Kidney (tissue), 22 donors: ENCODE measurements at places on chromosomes 7 and 10.

DNA sequence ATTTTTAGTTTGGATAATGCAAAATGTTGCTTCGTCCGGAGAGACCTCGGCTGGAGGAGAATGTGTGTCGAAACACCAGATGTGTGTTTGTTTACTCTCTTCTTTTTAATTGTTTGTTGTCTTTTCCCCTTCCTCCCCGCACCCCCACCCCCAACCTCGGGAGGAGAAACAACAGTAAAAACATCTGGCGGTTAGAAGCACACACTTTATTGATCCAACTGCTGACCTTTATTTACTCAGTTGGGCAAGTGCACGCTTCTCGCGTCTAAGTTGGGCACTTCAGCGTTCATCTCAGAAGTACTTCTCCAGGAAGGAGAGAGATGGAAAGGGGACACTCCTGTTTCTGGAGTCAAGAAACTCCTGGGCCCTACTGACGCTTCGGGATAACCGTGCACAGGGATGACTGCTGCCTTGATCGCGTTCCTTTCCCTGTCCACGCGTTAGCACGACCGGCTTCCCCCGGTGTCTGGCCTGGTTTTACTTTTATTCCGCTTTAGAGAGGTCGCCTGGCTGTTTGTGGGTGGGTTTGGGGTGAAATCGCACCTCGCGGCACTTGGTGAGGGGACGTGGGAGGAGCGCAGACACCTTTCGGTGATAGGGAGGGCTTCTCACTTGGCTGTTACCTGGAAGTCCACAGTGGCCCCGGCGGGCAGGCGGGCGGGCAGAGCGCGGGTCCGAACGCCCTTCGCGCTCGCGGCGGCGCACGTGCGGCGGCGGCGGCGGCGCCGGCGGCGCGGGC lies 168.3 kb upstream of the PPP1R3A start:
- no peak overlapping the region for H3K27ac ChIP-seq
- no peaks in the 10 kb centered on the region for H3K4me1 ChIP-seq
- H3K36me3 ChIP-seq, result no peaks in the 10 kb centered on the region

DNA sequence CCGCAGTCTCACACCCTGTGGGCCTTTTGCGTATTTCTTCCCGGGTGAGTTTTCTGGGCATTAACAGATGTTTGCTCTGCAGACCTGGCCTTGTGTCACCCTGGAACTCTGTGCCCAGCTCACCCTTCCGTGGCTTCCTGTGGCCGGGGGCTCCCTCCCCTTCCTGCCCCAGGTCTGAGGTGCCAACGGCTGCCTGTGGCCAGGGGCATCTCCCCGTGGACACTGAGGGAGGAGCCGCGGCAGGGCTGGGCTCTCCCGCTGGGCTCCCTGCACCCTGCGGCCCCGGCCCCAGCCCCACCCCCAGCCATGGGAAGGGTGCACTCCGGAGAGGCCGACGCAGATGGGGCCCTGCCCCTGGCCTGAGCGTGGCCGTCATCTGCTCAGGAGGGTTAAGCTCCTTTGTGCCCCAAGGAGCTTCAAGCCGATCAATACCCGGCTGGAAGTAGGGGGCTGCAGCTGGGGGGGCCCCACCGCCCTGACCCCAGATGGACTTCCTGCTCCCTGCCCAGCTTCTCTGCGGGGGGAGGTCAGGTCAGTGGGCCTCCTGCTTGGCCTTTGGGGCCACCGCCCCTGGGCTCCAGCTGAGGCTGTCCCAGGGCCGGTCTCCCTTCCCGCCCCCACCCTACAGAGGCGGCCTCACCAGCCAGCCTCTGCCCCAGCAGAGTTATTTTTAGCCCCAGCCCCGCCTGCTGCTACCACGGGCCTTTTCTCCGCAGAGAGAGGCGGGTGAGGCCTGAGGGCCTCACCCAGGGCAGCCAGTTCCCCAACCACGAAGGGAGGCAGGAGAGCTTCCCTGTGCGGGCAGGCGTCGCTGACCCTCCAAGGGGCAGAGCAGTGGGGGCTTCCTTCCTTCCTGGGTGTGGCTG lies 24.2 kb downstream of the PWWP2B start:
- peaks cover 4% of the 10 kb centered on the region for H3K4me1 ChIP-seq
- no peak overlapping the region for H3K4me3 ChIP-seq
- H3K27me3 ChIP-seq, result no peaks in the 10 kb centered on the region
- H3K27ac ChIP-seq, result peak overlapping the region; percentile 72
- peaks cover 2% of the 10 kb centered on the region for H3K36me3 ChIP-seq
- DNase-seq, result no peak

- peaks cover 24% of the 10 kb centered on the region for H3K4me1 ChIP-seq
- DNase-seq, result no peak
- no peaks in the 10 kb centered on the region for H3K27me3 ChIP-seq
- no peak overlapping the region for H3K27ac ChIP-seq
Measured at GRCh38 chr7:137755846-137756651, 90.7 kb downstream of the DGKI start.

DNA sequence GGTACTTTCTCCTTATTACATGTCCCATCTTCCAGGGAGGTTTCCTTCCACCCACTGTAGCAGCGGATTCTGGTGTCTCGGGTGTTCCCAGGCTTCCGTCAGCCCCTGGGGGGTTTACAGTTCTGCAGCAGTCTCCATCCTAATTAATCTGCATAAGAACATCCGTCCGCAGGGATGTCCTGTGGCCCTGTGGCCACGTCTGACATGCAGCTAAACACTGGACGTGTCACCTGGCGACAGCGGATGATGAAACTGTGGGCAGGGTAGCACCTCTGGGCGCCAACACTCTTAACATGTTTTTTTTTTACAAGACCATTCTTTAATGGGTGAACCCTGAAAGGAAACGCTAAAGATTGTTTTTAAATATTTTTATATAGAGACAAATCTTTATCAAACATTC lies 58.2 kb downstream of the DIP2C start:
- no peak overlapping the region for H3K27ac ChIP-seq
- H3K4me3 ChIP-seq, result no peak overlapping the region
- no peaks in the 10 kb centered on the region for H3K36me3 ChIP-seq

DNA sequence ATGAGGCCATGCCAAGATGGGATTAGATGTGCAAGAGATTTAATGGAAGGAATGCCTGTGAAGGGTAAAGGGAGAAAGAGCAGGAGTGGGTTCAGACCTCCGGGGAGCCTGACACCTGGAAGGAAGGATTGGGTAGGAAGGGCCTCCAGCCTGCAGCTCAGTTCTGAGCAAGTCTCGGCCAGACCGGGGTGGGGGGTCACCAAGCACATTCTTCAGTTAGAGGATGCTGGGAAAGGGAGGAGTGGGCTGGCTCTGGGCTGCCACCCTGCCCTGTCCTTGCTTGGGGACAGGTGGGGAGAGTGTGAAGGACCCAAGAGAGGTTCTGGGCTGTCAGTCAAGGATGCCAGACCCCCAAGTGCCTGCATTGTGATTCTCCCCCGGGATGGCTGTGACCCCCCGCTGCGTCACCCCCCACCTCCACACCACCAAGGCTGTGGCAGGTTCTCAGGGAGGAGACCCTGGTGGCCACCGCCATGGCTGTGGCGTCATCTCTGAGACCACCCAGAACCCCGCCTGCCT lies 16.5 kb upstream of the PRKAG2 start:
- no peak overlapping the region for H3K4me3 ChIP-seq
- no peaks in the 10 kb centered on the region for H3K36me3 ChIP-seq
- H3K27ac ChIP-seq, result no peak overlapping the region
- H3K27me3 ChIP-seq, result peaks cover 2% of the 10 kb centered on the region

DNA sequence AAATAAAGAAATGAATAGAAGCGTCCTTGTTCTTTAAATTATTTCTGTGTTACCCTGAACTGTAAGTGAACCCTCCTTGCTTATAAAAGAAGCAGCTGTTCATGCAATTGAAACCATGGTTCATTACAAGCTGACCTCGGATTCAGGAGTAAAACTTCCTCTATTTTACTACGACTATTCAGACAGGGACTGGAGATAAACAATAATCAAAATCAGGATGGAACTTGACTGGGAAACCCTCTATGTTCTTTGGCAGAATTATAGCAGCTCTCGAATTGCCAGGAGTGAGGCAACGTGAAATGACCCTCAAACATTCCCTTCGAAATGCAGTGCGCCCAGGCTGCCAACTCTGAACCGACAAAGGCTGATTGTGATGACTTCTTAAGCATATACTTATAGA lies 172.1 kb downstream of the CYP26A1 start:
- no peak overlapping the region for H3K4me3 ChIP-seq
- H3K36me3 ChIP-seq, result no peaks in the 10 kb centered on the region
- H3K4me1 ChIP-seq, result no peaks in the 10 kb centered on the region
- H3K27me3 ChIP-seq, result no peaks in the 10 kb centered on the region

- no peak overlapping the region for H3K4me3 ChIP-seq
- H3K27me3 ChIP-seq, result no peaks in the 10 kb centered on the region
Measured at GRCh38 chr7:23467806-23468525, 2.3 kb downstream of the IGF2BP3 start.

DNA sequence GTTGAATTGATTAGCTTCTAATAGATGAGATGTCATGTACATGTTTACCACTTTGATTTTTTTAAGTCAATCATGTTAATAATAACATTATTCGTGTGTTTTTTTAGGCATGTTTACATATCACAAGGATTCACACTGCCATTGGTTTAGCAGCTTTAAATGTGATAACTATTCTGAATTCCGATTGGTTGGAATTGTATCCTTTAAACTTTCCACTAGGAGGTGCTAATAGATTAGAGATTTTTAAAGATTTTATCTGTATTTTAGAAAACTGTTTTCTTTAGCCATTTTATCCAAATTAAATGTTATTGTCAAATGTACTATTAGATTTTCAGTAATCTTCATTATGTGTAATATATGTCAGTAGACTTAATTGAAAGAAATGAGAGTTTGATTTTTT lies 83.2 kb downstream of the HECTD2 start:
- no peaks in the 10 kb centered on the region for H3K36me3 ChIP-seq
- no peaks in the 10 kb centered on the region for H3K4me1 ChIP-seq
- no peak overlapping the region for H3K4me3 ChIP-seq

GRCh38 chr7:26375726-26376174 lies 84.1 kb downstream of the SNX10 start:
- H3K27ac ChIP-seq, result peak overlapping the region; percentile 5
- no peaks in the 10 kb centered on the region for H3K36me3 ChIP-seq
- DNase-seq, result no peak
- no peaks in the 10 kb centered on the region for H3K4me1 ChIP-seq
- peak overlapping the region; percentile 61 for H3K4me3 ChIP-seq

GRCh38 chr7:20306180-20306946 lies 24.3 kb upstream of the ITGB8 start:
- H3K4me1 ChIP-seq, result peaks cover 6% of the 10 kb centered on the region
- H3K27ac ChIP-seq, result peak overlapping the region; percentile 76
- DNase-seq, result no peak
- no peaks in the 10 kb centered on the region for H3K36me3 ChIP-seq
